Activated T-helper 1 cell treated with Interleukin-2 at 50 U/mL for 16 hours (primary cell): ENCODE measurements at places on chromosomes 7 and 10.

DNA sequence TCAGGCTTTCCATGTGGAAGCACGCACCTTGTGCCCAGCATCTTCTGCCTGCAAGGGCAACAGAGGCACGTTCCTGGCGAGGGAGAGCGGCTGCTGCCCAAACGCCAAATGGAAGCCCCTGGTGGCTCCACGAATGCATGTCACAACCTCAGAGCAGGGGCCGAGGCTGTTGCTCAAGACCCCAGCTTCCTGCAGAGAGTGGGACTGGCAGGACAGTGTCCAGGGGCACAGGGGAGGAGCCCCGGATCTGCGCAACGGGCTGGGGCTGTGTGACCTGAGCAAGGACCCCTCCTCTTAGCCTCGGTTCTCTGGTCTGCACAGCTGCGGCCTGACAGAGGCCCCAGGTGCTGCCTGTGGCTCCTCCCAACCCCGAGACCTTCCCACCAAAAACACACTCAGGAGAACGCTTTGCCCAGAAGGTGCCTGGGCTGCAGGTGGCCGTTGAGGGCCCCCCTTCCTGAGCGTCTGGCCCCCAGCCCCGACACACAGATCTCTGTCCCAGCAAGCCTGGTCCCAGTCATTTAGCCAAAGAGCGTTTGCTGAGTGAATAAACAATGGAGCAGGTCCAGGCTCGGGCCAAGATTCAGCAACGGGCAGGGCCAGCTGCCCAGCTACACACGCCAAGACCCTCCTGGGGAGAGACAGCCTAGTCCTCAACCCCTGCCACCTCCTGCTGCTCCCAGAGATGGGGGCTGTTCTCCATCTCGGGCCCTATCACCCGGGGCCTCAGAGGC, 1.2 kb downstream of the MICALL2 start:
- DNase-seq: no peak

GRCh38 chr7:27697861-27698430, 35.3 kb upstream of the HIBADH start:
- DNase-seq: no peak

DNA sequence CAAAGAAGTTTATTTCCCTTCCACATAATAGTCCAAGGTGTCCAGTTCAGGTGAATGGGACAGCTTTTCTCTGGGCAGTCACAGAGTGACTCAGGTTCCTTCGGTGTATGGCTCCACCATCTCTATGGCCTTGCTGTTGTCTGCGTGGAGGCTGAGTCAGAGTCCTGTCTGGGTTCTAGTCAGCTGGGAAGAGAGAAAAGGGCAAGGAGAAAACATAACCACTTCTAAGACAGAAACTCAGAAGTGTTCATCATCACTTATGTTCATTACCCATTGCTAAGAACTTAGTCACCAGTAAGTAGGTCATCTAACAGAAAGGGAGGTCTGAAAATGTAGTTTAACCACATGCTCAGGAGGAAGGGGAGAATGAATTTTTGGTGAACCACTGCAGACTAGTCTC, 32.4 kb upstream of the CCDC7 start:
- DNase-seq: no peak

- DNase-seq: no peak
Observed at GRCh38 chr7:64656489-64656888, 9.4 kb upstream of the ZNF107 start.

GRCh38 chr7:119271147-119271779, 1001.7 kb upstream of the KCND2 start:
- DNase-seq: no peak

GRCh38 chr7:152865011-152865410, 105.5 kb downstream of the ACTR3B start:
- DNase-seq: no peak

- DNase-seq: no peak
Observed at GRCh38 chr10:23779301-23779700, 340.4 kb downstream of the OTUD1 start.

DNA sequence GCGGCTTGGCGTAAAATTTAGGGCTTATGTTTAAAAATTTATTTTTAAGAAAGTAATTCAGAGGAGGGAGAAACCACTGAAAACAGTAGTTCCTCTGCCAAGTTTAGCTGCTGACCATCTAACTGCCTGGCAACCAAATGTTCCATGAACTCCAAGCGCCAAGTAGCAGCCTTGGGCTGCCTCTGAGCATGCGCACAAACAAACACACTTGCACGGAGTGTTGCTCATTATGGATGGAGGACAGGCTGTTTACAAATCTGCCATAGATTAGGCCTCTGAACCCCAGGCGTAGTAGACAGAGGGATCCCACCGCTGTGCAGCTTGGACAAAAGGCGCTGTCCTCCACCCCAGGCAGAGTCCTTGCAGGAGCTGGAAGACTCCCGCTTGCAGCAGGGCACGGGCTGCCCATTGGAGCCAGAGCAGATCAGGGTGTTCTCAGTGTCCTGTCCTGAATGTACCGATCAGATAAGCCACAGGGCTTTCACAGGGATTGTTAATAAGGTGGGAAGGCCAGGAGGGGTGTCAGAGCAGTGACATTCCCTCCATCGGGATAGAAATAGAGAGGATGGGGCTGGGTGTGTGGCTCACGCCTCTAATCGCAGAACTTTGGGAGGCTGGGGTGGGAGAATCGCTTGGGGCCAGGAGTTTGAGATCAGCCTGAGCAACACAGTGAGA, 47.7 kb upstream of the LYZL1 start:
- no peak for DNase-seq

- no peak for DNase-seq
Observed at GRCh38 chr7:87129848-87130247, 22.4 kb upstream of the DMTF1 start.

DNA sequence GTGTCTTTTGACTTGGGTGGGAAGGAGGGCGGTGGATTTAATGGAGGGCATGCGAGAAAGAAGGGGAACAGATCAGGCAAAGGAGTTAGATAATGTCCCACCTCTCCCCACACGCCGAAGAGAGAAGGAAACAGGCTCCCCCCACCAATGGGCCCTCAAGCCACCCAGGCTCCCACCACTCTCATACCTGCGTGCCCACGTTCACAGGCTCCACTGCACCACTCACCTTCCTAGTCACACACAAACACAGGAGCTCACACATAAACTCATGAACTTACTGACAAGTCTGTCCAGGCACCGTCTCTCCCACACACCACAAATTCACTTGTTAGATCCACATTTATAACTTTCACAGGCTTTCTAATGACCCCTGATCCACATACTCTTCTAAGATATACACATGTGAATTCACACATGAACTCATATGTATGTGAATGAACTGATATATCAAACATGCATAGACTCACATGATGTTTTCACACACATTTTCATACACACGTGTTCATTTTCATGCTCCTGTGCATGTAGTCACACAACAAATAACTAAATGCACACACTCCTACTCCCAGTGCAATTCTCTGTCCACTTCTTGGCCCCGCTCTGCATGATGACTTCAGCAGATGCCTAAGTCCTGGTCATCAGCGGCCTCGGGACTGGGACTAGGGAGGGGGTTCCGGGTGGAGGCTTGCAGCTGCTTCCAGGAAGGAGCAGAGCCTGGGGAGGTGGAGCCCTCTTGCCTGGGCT, 1.5 kb downstream of the LZTS2 start:
- no peak for DNase-seq

GRCh38 chr7:151615058-151615457, 95.4 kb upstream of the RHEB start:
- no peak for DNase-seq

DNA sequence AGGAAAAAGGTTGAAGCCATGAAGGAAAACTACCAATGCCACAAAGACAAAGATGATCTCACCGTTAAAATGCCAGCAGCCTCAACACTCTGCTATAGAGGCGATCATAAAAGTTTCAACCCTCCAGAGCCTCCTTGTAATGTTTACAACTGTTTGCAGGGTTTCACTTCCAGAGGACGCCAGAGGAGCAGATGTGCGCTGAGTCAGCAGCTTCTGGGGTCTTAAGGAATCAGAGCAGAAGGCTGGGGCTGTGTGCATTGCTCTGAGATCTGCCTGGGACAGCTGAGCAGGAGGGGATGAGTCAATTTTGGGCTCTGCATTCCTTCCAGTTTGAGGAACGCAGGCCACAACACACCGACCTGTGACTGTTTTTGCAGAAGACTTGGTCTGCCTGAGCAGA, 98.3 kb downstream of the TMEM130 start:
- no peak for DNase-seq

GRCh38 chr7:123308254-123308951, 108.6 kb upstream of the SLC13A1 start:
- DNase-seq: no peak

GRCh38 chr10:121648493-121648892, 50.2 kb upstream of the FGFR2 start:
- no peak for DNase-seq

- no peak for DNase-seq
Observed at GRCh38 chr10:17783751-17784150, 25.4 kb upstream of the MRC1 start.

GRCh38 chr7:80848841-80849240, 70.0 kb downstream of the SEMA3C start:
- DNase-seq: no peak

GRCh38 chr10:66629996-66630395, 295.8 kb upstream of the LRRTM3 start:
- no peak for DNase-seq

DNA sequence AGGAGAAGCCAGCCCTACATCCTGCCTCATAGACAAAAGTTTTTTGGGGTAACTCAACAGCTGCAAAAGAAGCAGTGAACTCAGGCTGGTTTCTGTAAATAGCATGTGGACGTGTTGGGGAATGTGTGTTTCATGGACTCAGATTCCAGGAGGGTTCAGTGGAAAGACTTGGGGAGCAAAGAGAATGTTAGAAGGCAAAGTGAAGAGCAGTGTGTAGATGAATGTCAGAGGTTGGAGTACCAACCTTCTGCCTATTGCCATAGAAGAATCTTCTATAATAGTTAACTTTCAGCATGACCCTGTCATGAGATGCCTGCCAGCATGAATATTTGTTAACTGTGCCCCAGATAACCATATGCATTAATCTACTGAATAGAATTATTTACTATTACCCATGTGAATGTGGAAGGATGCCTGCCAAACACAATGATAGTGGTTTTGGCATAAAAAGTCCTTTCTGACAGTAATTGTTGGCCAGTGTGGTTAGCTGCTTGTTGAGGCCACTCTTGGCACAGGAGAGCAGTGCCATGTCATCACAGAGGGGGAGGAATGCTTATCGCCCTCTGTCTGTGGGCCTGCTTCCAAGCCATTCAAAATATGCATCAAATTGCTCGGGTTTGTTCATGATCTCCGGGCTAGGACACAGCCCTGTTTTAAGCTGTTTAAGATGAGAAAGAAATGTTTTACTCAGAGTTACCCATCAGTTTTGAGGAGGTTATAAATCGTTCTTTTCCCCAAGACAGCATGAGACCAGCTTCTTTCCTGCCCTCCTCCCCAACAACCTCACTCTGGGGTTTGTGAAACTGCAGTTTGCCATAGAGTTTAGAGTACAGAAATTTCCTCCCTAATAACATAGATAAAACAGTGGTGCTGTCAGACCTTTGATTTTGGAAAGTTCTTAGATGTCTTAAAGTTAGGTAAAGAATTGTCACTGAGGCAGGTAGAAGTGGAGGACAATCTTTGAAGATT, 165.3 kb downstream of the WNT2 start:
- DNase-seq: no peak

GRCh38 chr7:37642028-37642540, 41.5 kb upstream of the GPR141 start:
- no peak for DNase-seq

- DNase-seq: no peak
Observed at GRCh38 chr7:33909318-33909717, 4.0 kb downstream of the BMPER start.

DNA sequence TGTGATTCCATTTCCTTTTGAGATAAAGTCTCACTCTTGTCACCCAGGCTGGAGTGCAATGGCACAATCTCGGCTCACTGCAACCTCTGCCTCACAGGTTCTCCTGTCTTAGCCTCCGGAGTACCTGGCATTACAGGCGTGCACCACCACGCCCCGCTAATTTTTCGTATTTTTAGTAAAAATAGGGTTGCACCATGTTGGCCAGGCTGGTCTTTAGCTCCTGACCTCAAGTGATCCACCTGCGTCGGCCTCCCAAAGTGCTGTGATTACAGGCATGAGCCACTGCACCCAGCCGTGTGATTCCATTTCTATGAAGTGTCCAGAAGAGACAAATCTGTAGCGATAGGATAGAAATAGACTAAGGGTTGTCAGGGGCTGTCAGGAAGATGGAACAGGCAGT, 60.4 kb downstream of the CLIP2 start:
- no peak for DNase-seq

DNA sequence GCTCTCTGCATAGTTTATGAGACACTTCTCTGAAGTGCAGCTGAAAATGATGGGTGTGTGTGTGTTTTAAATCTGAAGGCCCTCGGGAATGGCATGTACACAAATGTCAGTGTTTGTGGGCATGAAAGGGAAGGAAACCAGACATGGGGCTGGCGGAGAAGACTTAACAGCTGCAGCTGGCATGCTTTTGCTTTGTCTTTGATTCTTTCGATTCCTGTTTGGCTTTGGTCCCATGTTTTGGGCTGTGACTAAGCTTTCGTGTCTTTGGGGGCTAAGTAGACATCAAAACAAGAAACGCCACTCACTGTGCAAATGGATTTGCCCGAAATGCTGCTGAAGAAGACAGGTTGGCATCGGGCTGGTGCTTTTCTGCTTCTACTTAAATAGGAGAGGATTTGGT, 179.3 kb downstream of the PFKFB3 start:
- DNase-seq: peak; percentile 8

DNA sequence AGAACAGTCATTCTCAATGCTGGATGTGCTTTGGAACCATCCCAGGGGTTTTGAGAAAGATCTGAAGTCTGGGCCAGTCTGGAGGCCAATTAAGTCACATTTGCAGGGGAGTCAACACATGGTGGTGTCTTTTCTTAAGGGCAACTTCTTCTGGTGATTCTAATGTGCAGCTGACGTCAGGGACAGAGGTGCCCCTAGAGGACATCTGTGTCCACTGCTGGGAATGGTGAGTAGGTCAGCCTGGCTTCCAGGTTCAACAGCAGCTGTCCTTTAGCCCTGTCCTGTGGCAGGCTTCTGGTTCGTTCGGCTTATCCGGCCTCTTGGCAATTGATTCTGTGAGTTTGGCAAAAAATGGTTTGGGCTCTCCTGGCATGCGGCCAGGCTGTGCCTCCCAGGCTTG, 269.7 kb upstream of the HABP2 start:
- DNase-seq: no peak

- DNase-seq: no peak
Observed at GRCh38 chr10:29120216-29120615, 168.7 kb upstream of the LYZL1 start.

GRCh38 chr7:132390705-132391104, 185.6 kb downstream of the PLXNA4 start:
- no peak for DNase-seq

DNA sequence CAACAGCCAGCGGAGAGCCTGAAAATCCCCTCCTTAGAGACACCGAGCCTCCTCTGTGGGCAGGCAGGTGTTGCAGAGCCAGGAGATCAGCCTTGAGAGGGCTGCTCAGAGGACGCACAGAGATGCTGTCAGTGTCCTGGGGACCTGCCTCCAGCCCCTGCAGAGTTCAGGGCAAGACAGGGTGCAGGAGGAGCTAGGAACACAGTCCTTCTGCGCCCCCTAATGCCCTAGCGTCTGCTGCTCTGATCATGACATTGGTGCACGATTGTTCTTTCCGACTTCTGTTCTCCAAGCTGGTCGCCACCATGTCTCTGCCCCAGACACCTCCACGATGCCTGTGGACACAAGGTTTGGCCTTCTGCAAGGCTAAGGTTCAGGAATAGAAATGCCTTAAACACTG, 613.7 kb upstream of the MKI67 start:
- no peak for DNase-seq

- no peak for DNase-seq
Observed at GRCh38 chr10:114042895-114043531, 653 bp upstream of the ADRB1 start.
